ENCODE measurements at places on chromosomes 4 and X. TPM values are rescaled to one million over a fixed set of nuclear protein-coding genes. Genes with fewer than 3 reads are reported as not detected.

The NPY2R gene
- not detected for total RNA-seq

The CYSLTR1 gene
- total RNA-seq: 0.63 TPM

The TMEM31 gene
- total RNA-seq: not detected

The ASB12 gene
- total RNA-seq: not detected

Data from SJSA1 (cell line).